ENCODE measurements at places on chromosomes 3 and 15.

GRCh38 chr3:79809106-79809505 is 41.3 kb upstream of the ROBO1 start:
- DNase-seq = no peak

GRCh38 chr3:45057557-45057956 is 31.5 kb downstream of the CLEC3B start:
- no peak for DNase-seq

DNA sequence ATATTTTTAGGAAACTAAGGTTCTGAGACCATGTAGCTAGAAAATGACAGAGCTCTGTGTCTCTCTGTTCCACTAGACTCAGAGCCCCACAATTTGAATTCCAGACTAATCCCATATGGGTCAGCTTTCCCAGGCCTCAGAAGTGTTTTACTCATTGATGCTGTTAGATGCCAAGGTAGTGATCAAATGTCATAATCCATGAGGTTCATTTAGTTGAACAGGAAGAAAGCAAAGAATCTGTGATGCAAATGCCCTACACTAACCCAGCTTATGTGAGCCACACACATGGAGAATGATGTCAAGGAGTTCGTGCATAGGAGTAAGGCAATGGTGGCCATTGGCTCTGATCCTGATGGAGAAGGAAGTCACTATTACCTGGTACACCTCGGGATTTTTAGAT is 363.4 kb upstream of the RARB start:
- DNase-seq = no peak

DNA sequence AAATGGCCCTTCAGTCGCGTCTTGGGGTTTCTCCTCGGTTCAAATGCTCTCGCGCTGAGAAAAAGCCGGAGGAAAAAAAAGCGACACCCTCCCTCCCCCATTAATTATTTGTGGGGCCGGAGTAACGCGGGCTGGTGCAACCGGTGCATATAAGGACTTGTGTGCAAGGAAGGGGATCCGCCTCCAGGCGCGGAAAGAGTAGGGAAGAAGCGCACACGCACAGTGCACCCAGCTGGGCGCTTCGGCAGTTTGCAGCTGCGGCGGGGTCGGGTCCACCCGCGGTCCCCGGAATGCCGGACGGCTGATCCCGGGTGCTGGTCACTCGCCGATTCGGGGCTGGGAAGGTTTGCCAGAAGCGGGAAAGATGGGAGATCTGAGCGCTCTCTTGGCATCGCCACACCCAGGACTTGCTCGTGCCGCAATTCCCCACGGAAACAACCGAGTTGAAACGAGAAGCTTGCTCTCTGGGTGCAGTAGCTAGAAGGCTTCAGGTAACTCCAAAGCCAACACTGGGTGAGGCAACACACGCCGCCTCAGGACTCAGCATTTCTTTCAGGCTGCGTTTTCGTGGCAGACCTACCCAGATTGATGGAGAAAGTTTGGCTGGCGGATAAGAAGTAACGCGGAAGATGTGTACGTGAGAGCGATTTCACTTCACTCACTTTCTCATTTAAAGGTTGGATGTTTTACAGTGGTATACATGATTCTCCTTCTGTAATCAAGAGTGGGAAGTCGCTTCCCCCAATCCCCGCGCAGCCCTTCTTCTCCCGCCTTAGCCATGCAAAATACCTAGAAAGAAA is 720 bp upstream of the TNIK start:
- peak; percentile 60 for DNase-seq

DNA sequence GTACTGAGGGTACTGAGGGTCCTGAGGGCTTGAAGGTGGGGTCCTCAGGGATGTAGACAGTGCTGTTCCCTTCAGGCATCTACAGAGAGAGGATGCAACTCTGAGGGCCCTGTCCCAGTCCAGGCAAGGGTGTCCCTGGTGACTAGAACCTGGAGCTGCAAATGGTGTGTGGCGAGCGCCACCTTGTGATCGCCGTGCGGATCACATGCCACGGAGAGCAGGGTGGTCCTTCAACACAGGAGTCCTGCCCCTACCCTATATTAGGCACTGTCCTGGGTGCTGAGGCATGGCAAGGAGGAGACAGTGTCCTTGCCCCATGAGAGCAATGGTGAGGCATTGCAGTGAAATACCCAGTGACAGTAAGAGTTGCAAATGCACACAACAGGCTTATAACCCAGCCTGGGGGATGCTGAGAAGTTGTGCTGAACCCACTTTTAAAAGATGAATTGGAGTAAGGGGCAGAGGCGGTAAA is 23.6 kb downstream of the RHCG start:
- peak; percentile 7 for DNase-seq

GRCh38 chr3:45632956-45633355 is 38.4 kb downstream of the LIMD1 start:
- DNase-seq = no peak

DNA sequence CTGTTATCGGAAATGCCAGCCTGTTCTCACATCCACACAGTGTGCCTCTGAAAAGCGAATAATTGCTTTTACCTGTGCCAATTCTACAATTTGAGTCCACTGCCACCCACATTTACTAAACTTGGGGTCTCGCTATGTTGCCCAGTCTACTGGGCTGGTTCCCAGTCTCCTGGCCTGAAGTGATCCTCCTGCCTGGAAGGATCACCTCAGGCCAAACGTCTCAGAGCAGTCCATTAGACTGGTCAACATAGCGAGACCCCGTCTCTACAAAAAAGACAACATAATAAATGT is 827 bp upstream of the INO80 start:
- DNase-seq = peak; percentile 3

DNA sequence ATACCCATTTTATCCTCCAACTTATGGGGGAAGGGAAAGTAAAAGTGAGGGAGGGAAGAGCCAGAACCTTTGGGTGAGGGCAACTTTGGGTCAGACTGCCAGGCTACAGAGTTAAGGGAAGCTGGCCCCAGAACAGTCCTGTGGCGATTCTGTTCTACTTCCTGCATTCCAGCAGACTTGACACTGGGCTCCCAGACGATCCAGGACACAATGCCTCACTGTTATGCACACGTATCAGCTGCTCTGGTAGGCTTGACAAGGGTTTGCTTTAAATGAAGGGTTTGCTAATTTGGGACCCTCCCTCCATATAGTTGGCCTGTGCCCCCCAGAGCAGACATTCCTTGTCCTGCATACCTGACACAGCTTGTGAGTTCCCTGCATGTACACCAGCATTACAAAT is 10.7 kb downstream of the GORASP1 start:
- DNase-seq = no peak

DNA sequence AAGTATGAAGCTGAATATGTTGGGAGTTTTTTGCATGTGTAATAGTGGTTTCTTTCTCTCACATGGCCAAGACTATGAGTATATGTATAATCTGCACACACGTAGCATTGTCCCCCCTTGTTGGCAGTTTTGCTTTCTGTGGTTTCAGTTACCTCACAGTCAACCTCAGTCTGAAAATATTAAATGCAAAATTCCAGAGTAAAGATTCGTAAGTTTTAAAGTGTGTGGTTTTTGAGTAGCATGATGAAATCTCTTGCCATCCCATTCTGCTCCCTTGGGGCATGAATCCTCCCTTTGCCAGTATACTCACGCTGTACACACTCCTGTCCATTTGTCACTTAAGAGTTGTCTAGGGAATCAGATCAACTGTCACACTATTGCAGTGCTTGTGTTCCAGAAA is 742.0 kb upstream of the CCDC54 start:
- no peak for DNase-seq

DNA sequence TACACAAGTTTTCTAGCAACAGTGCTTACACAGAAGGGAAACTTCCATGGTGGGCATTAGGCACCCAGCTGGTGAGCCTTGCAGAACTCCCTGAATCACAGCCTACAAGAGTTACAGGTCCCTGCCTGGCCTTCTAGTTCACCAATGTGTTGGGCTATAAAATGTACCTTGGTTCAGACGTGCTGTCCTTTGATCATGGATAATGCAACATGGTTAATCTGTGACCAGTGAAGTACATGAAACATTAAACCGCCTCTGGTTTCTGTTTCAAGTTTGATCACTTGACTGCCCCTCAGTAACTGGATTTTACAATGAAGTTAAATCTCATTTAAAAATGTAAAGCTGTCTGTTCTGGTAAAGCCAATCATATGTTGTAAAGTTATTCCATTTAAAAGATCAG is 51.8 kb downstream of the FMN1 start:
- no peak for DNase-seq

- no peak for DNase-seq
Measured at GRCh38 chr3:103056542-103056941, 621.7 kb downstream of the ZPLD1 start.

DNA sequence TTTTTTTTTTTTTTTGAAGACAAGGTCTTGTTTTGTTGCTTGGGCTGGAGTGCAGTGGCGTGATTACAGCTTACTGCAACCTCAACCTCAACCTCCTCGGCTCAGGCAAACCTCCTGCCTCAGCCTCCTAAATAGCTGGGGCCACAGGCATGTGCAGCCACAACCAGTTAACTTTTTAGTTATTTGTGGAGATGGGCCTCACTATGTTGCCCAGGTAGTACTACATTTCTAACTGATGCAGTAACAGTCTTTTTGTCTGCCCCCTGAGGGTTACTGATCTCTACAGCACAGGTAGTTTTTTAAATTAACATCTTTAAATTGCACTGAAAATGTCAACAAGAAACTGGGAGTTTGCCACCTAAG is 3.4 kb upstream of the LMLN start:
- no peak for DNase-seq

DNA sequence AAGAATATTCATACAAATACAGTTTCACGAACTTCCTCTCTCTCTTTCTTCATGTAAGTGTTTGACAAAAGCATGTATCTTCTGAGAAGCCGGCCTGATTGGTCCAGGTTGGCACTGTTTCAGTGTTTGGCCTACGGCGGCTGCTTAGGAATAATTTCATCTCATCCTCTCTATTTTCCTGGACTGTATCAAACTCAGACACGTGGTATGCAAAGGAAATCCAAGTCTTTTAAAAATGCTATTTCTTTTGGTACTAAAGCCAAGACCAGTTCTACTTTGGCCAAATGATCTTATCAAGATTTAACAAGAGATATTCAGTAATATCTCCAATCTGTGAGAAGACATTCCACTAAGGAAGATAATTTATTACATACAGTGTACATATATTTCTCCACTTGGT is 152.8 kb downstream of the TIGIT start:
- DNase-seq = no peak

GRCh38 chr15:73784291-73784690 is 31.1 kb upstream of the INSYN1 start:
- no peak for DNase-seq

- peak; percentile 29 for DNase-seq
Measured at GRCh38 chr3:51675201-51675611, 4.2 kb downstream of the TEX264 start.

GRCh38 chr3:196643201-196643749 is 3.8 kb downstream of the NRROS start:
- DNase-seq = peak; percentile 47

DNA sequence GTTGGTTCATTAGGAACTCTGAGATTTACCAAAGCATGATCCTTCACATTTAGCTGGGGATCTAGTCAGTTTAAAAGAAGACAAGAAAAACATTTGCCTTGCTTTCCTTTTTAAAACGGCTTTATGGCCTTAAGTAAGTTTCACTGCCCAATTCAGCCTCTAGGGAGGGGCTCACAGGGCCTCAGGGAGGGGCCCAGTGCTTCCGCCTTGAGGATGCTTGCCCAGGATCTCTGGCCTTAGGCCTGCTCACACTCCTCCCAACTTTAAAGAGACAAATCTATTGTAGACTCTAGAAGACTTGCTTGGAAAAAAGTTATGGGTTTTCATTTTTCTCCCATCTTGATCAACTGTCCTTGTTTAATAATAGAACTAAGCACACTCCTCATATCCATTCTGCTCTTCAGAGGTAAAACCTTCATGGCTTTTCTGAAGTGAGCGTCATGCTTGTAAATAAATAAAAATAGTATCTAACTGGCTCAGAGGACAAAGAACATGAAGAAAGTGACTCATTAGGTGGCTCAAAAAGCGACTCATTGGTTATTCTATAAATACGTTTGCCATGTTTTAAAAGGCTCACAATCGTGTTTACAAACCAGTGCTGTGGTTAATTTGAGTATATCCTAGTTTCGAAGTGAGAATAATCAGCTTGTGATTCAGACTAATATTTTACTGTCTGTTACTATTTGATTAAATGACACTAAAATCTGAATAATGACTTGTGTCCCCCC is 13.7 kb downstream of the PDHB start:
- DNase-seq = no peak

DNA sequence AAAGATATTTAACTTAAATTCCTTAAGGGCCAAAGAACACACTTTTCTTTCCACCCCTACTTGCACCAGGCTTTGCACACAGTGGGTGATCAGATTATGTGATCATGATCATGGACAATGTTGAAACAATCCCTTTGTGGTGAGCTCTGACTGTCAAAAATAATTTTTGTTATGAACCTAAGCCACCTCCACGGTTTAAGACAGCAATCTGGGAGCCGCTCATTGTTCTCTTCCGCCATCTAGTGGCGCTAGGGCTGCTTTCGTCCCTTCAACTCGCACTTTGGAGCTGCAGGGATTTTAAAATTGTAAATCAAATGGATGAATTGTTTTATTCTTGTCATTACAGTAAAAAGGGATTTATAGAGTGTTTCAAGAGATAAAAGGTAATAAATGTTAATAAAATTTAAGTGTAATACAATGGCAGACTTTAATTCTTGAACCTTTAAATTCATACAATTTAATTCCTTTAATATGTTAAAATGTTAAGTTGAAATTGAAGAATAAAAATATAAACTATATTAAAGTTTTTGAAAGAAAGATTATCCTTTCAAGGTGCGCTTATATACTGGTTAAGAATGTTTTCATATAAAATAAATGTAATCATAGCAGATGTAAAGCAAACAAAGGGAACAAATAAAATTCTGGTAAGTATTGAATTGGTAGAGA is 45.3 kb upstream of the ARL6 start:
- peak; percentile 69 for DNase-seq

GRCh38 chr15:76235186-76235826 is 76.0 kb downstream of the ETFA start:
- DNase-seq = no peak

DNA sequence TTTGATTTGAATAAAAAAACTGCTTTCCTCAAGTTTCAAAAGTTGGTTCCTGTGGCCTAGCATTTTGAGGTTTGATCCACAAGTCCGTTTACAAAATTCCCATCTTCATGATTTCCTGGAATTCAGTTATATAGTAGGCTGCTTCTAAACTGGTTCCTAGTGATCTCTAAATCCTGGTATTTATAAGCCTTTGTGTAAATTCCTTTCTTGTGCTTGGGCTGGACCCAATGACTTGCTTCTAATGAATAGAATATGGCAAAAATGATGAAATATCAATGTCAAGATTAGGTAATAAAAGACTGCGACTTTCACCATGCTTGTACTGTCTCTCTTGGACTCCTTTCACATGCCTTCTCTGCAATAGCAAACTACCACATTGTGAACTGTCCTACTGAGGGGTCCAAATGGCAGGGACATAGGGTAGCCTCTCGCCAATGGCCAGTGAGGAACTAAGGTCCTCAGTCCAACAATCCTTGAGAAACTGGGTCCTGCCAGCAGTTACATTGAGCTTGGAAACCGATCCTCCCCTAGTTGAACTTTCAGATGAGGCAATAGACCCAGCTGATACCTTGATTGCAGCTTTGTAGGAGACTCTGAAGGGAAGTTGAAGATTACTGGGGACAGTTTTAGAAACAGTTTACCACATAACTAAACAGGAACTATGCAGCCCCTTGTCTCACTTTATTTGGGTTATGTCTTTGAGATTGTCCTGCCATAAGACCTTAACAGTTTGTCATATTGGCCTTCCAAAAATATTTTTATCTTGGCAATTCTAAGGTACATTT is 303.9 kb upstream of the TBC1D5 start:
- DNase-seq = no peak

- no peak for DNase-seq
Measured at GRCh38 chr3:98188545-98188944, 22.0 kb downstream of the OR5H15 start.
